ENCODE measurements at places on chromosomes 2 and 18. TPM values are rescaled to one million over a fixed set of nuclear protein-coding genes. Genes with fewer than 3 reads are reported as not detected.
A peak's percentile ranks its signal among the peaks of the same experiment; 100 is the strongest.

DNA sequence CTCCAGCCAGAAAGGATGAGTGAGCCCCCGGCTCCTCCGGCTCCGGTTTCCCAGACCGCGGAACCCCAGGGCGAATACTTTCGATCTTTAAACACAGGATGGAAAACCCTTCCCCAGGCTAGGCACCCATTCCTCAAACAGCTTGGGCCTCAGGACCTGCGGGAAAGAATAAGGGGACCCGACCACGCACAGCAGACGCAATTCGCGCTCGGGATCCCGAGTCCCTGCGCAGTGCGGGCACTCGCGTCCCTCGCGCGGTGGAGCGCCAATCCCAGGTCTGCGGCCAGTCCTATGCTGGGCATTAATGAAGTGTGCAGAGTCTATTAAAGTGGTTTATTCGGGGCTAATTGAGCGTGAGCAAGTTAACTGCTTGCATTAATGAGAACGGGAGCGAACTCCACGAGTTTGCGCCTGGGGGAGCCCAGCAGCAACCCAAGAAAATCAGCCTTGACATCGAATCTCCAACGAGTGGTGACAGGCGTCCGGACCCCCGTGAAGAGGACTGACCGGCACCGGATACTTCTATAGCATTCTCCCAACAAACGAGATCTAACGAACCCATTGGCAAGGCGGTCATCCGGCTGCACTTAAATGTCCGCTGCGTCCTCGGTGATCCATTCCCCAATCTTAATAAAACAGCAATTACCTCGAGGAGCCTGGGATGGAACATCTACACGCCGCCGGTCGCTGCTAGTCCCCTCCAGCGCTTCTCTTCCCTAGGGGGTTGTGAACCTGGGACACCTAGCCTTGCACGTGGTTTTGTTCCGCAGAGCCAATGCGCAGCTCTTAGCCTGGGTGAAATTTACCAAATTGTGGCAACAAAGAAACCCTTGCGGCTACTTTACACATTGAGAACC, 1.6 kb downstream of the OSR1 start:
- H3K4me3 ChIP-seq: no peak overlapping the region
- H3K27ac ChIP-seq: no peak overlapping the region
- DNase-seq: no peak
- no peaks in the 10 kb centered on the region for H3K36me3 ChIP-seq
- H3K4me1 ChIP-seq: peaks cover 47% of the 10 kb centered on the region

DNA sequence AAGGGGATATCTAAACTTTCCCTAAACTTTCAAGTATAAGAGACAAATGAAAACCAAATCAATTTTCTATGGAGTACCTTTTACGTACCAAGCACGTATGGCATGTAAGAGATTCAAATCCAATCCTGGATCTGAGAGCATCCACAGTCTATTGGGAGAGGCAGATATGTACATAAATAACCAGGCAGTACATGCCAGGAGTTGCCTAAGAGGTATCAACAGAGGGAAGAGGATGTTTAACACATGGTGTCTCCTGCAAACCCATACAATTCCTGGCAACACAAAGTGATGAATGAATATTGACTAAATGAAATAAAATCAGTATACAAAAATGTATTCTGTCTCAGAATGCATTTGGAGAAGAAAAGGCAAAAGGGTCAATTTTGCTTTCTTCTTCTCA, 116.6 kb downstream of the PIGN start:
- H3K27ac ChIP-seq: no peak overlapping the region
- no peaks in the 10 kb centered on the region for H3K27me3 ChIP-seq
- H3K4me3 ChIP-seq: no peak overlapping the region
- DNase-seq: no peak

- no peaks in the 10 kb centered on the region for H3K36me3 ChIP-seq
- H3K4me1 ChIP-seq: peaks cover 4% of the 10 kb centered on the region
- no peaks in the 10 kb centered on the region for H3K27me3 ChIP-seq
- H3K27ac ChIP-seq: no peak overlapping the region
- H3K4me3 ChIP-seq: no peak overlapping the region
Observed at GRCh38 chr2:65044097-65044735, 12.0 kb upstream of the CEP68 start.

DNA sequence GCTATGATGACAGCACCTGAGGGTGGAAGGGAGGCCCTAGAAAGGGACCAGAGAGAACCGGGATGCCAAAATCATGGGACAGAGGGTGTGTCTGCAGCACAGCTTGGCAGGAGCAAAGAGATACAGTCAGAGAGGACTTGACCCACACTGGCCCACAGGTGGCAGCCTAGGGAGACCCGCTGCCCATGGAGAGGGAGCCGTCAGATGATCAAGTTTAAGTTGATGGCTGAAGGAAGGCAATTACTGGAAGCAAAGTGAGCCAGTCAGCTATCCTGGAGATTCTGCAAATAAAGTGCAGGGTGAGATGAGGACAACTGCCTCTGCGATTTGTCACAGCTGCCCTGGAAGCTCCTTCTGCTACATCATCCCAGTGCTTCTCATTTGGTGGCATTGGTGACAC, 74.0 kb downstream of the CMPK2 start:
- H3K4me1 ChIP-seq: no peaks in the 10 kb centered on the region
- no peaks in the 10 kb centered on the region for H3K36me3 ChIP-seq
- no peaks in the 10 kb centered on the region for H3K27me3 ChIP-seq
- no peak overlapping the region for H3K27ac ChIP-seq

TUBB8B gene
- not detected for total RNA-seq

- no peaks in the 10 kb centered on the region for H3K4me1 ChIP-seq
- H3K27ac ChIP-seq: no peak overlapping the region
- no peaks in the 10 kb centered on the region for H3K27me3 ChIP-seq
- H3K4me3 ChIP-seq: no peak overlapping the region
Observed at GRCh38 chr18:79553696-79554095, 125.9 kb upstream of the CTDP1 start.

- H3K4me1 ChIP-seq: no peaks in the 10 kb centered on the region
- H3K27ac ChIP-seq: no peak overlapping the region
- H3K27me3 ChIP-seq: peaks cover 6% of the 10 kb centered on the region
- H3K36me3 ChIP-seq: no peaks in the 10 kb centered on the region
- no peak for DNase-seq
Observed at GRCh38 chr2:104836841-104837240, 17.1 kb upstream of the POU3F3 start.

GRCh38 chr2:107002735-107003134, 116.8 kb upstream of the ST6GAL2 start:
- H3K27ac ChIP-seq: no peak overlapping the region
- H3K27me3 ChIP-seq: no peaks in the 10 kb centered on the region

NEU4 gene
- 0.39 TPM for total RNA-seq

EEF1B2 gene
- 354 TPM for total RNA-seq

GRCh38 chr18:75739682-75740081, 312.2 kb upstream of the SMIM21 start:
- no peak overlapping the region for H3K4me3 ChIP-seq
- no peaks in the 10 kb centered on the region for H3K36me3 ChIP-seq
- no peaks in the 10 kb centered on the region for H3K4me1 ChIP-seq
- H3K27me3 ChIP-seq: no peaks in the 10 kb centered on the region
- DNase-seq: no peak

DNA sequence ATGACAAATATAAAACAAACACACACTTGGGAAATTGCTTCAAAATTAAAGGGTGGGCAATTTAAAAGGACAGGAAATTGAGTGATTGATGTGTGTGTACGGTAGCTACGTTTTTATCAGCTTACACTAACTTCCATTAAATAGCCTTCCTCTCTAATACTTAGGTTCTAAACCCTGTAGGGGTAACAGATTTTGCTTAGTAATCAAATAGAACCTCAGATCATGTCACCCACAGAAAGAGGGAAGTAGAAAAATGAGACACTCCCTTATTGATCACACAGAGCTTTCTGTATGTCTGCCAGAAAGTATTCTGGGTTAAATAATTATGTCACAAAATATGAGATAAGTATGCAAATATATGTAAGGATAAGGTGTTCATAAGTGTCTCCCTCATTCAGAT, 93.3 kb downstream of the ICA1L start:
- no peak overlapping the region for H3K27ac ChIP-seq
- peaks cover 15% of the 10 kb centered on the region for H3K36me3 ChIP-seq
- no peaks in the 10 kb centered on the region for H3K4me1 ChIP-seq
- H3K4me3 ChIP-seq: no peak overlapping the region
- no peak for DNase-seq
- H3K27me3 ChIP-seq: no peaks in the 10 kb centered on the region

GRCh38 chr2:128363934-128364361, 45.3 kb upstream of the HS6ST1 start:
- no peak overlapping the region for H3K4me3 ChIP-seq
- DNase-seq: no peak
- no peaks in the 10 kb centered on the region for H3K36me3 ChIP-seq
- H3K27me3 ChIP-seq: no peaks in the 10 kb centered on the region
- no peak overlapping the region for H3K27ac ChIP-seq

RBM44 gene
- 1.8 TPM for total RNA-seq

- no peaks in the 10 kb centered on the region for H3K36me3 ChIP-seq
- peaks cover 1% of the 10 kb centered on the region for H3K4me1 ChIP-seq
- H3K27ac ChIP-seq: no peak overlapping the region
- DNase-seq: no peak
- no peaks in the 10 kb centered on the region for H3K27me3 ChIP-seq
- H3K4me3 ChIP-seq: no peak overlapping the region
Observed at GRCh38 chr2:45631955-45632354, 19.5 kb upstream of the PRKCE start.

DNA sequence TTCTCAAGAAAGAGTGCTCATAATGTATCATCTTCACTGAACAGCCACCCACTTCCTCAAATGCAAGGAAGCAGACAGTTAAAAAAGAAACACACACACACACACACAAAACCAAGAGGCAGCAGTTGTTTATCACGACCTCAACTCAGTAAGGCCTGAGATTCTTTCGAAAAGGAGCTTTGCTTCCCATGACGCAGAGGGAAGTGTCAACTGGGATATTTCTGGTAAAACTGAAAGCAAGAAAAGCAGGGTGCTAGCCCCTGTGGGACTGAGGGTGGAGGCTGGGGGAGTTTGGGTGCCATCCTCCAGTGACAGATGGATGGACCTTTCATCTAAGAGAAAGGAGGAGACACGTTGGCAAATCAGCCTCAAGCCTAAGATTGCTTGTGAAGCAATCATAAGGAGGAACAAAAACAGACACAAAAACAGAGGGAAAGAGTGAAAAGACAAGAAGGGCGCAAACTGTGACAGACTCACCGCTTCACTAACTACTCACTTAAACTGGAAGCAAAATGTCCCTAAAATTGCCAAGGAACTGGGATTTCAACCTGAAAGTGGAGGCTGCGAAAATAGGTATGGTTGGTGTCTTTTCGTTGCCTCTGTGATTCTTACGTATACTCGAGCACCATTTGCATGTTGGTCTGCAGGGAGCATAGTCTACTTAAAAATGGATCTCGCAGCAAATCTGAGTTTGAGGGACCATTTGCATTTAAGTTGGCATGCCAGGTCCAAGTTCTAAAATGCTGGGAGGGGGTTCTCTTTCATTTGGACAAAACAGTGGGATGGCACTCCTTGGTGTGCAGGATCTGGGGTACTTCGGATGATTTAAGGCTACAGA, at the start of gene ARHGAP25:
Gene ARHGAP25 (plus strand): TSS at position 124 of the 838 bp plus-strand sequence. CDS start 389 bp downstream, at position 513.
- no peak for DNase-seq
- H3K27ac ChIP-seq: peak within 1 kb of the TSS; percentile 81
- peak within 1 kb of the TSS; percentile 55 for H3K4me3 ChIP-seq
- no peaks in the 10 kb centered on the region for H3K36me3 ChIP-seq
- peaks cover 39% of the 10 kb centered on the region for H3K4me1 ChIP-seq
- no peaks in the 10 kb centered on the region for H3K27me3 ChIP-seq

DNA sequence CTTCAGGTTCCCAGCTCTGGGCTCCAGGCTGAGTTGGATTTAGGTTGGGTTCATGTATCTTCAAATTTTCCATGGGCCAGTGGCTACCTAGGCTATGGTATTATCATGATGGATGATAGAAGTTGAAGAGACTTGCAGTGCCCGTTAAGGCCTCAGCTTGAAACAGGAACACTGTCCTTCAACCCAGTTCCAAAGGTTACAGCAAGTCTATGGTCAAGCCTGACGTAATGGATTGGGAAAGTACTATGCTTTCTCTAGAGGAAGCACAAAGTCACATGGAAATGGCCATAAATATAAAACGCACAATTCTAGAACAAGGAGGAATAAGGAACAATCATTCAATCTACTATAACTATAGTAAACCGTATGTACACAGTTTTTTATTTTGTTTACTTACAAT, 593.2 kb downstream of the ZEB2 start:
- no peaks in the 10 kb centered on the region for H3K36me3 ChIP-seq
- DNase-seq: no peak
- H3K4me1 ChIP-seq: no peaks in the 10 kb centered on the region
- H3K27ac ChIP-seq: no peak overlapping the region
- no peaks in the 10 kb centered on the region for H3K27me3 ChIP-seq

- DNase-seq: no peak
- H3K27ac ChIP-seq: no peak overlapping the region
- H3K36me3 ChIP-seq: no peaks in the 10 kb centered on the region
- no peak overlapping the region for H3K4me3 ChIP-seq
- H3K27me3 ChIP-seq: no peaks in the 10 kb centered on the region
Observed at GRCh38 chr2:95008306-95008705, 17.2 kb upstream of the MAL start.

GRCh38 chr2:36964496-36965058, 1.8 kb downstream of the STRN start:
- no peak for DNase-seq
- H3K4me3 ChIP-seq: no peak overlapping the region
- peaks cover 13% of the 10 kb centered on the region for H3K4me1 ChIP-seq
- no peaks in the 10 kb centered on the region for H3K27me3 ChIP-seq
- H3K27ac ChIP-seq: no peak overlapping the region

DNA sequence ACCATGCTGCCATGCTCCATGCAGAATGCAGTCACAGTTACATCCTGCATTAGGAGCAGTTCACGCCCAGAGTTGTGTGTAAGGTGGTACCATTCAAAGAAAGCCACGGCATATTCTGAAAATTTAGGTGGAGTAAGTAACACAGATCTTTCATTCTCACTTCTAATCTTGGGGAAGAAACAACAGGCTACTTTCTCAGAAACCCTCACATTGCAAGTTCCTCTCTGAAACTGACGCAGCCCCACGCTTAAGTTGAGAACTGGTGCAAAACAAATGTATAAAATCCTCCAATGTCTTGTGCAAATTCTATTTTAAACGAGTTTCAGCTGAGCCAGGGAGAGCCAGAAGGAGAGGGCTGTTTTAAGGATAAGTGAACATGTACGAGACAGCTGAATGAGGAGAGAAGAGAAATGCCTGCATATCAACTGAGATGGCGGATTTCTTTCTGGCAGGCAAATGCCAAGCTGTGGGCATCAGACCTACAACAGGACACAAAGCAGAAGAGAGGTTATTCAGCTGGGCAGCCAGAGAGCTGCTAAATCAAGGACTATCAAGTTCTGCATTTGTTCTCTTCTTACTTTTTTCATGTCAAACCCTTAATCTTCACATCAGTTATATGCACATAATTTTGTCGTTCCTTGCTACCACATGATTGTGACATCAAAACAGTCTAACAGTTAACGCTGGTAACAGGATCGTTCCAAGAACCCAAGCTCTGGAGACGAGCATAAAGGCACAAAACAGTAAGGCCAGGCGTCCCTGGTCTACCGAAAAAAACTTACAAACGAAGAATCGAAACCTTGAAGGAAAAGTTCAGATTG, 6.4 kb downstream of the ARL4C start:
- peak overlapping the region; percentile 94 for H3K27ac ChIP-seq
- no peak for DNase-seq
- H3K4me1 ChIP-seq: peaks cover 67% of the 10 kb centered on the region
- peaks cover 62% of the 10 kb centered on the region for H3K36me3 ChIP-seq

- no peak overlapping the region for H3K4me3 ChIP-seq
- no peaks in the 10 kb centered on the region for H3K27me3 ChIP-seq
- H3K36me3 ChIP-seq: no peaks in the 10 kb centered on the region
- no peak for DNase-seq
Observed at GRCh38 chr2:226831266-226831665, 4.6 kb upstream of the RHBDD1 start.

GRCh38 chr2:143356736-143357446, 227.7 kb downstream of the ARHGAP15 start:
- no peaks in the 10 kb centered on the region for H3K27me3 ChIP-seq
- no peak overlapping the region for H3K27ac ChIP-seq
- no peak for DNase-seq

Data from natural killer cell (primary cell).